ENCODE measurements at places on chromosomes 2 and 18. TPM values are rescaled to one million over a fixed set of nuclear protein-coding genes. Genes with fewer than 3 reads are reported as not detected.

FKBP1B gene
- 0.64 TPM for total RNA-seq

DNER gene
- total RNA-seq = not detected

CELF4 gene
- total RNA-seq = not detected

- DNase-seq = no peak
These were observed 801.0 kb downstream of the LRRTM4 start for GRCh38 chr2:76721226-76721625.

- DNase-seq = no peak
These were observed 162.5 kb downstream of the GRB14 start for GRCh38 chr2:164458792-164459191.

GRCh38 chr2:215190588-215190987, 52.2 kb upstream of the ABCA12 start:
- DNase-seq = no peak

GRCh38 chr18:51522821-51523220, 325.3 kb upstream of the MEX3C start:
- no peak for DNase-seq

All from activated naive CD4-positive, alpha-beta T cell treated with anti-CD3 and anti-CD28 coated beads, Interleukin-2, amount 50 U/mL, for 72 hours (primary cell).